HT-29 (cell line): ENCODE measurements at places on chromosomes 2 and 18. TPM values are rescaled to one million over a fixed set of nuclear protein-coding genes. Genes with fewer than 3 reads are reported as not detected.

Gene IL36A
- not detected in 2 replicates for total RNA-seq

Gene OSR1
- 8.0 and 8.9 TPM in 2 replicates for total RNA-seq

Gene DSC3
- total RNA-seq = 0.03 TPM in 1 of 2 replicates, not detected in the other

- DNase-seq = no peak
Measured at GRCh38 chr2:241154915-241155314, 4.6 kb downstream of the PPP1R7 start.

DNA sequence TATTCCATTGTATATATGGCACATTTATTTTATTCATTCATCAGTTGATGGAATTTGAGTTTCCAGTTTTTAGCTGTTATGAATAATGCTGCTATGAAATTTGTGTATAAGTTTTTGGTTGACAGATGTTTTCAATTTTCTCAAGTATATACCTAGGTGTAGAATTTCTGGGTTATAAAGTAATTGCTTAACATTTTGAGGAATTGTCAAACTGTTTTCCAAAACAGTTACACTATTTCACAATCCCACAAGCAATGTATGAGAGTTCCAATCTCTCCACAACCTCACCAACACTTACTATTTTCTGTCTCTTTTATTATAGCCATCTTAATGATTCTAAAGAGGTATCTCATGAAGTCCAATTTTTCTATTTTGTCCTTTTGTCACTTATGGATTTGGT, 12.5 kb upstream of the WDSUB1 start:
- DNase-seq = no peak

DNA sequence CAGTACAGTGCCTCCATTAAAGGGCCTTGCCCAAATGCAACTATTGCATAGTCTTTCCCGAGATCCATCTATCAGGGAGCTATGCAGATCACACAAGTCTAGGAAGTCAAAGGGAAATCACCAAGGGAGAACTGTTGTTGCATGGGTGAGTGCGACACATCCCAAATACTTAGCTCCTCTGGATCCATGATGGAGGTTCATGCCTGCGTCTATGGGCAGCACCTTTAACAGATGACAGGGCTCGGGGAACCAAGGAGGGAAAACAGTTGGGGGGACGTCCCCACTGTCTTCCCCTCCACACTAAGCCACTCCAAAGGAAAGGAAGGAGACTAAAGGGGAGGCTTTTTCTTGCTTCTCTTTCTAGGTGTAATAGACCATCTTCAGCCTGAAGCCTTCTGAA, 552.8 kb upstream of the PKDCC start:
- DNase-seq = no peak

- DNase-seq = no peak
Measured at GRCh38 chr2:229821316-229821715, 100.5 kb downstream of the TRIP12 start.
